ENCODE measurements at places on chromosomes 3 and 15. TPM values are rescaled to one million over a fixed set of nuclear protein-coding genes. Genes with fewer than 3 reads are reported as not detected.

VGLL3 gene
- total RNA-seq, result not detected

ECE2 gene
- not detected for total RNA-seq

FOXB1 gene
- 1.6 TPM for total RNA-seq

RLBP1 gene
- total RNA-seq, result not detected

TM4SF18 gene
- not detected for total RNA-seq

AMIGO3 gene
- total RNA-seq, result not detected

CLDN1 gene
- 0.39 TPM for total RNA-seq

PDCD10 gene
- total RNA-seq, result 64.9 TPM

HES1 gene
- total RNA-seq, result 2.8 TPM

TRPM1 gene
- total RNA-seq, result not detected

BSN gene
- total RNA-seq, result 0.07 TPM

SMCO1 gene
- not detected for total RNA-seq

PRKCD gene
- 19.5 TPM for total RNA-seq

MORC1 gene
- not detected for total RNA-seq

RETNLB gene
- total RNA-seq, result not detected

EEF1AKMT4 gene
- 6.4 TPM for total RNA-seq

IRAK2 gene
- total RNA-seq, result 1.5 TPM

FES gene
- total RNA-seq, result 25.8 TPM

CYP11A1 gene
- not detected for total RNA-seq

All from T-helper 2 cell treated with Interferon-gamma antibody and Interleukin-4, amounts not matched to agents 100 ng/mL and 5 ng/mL, for 36 hours (primary cell).